ENCODE measurements at places on chromosomes 3 and 15.
A peak's percentile ranks its signal among the peaks of the same experiment; 100 is the strongest.

DNA sequence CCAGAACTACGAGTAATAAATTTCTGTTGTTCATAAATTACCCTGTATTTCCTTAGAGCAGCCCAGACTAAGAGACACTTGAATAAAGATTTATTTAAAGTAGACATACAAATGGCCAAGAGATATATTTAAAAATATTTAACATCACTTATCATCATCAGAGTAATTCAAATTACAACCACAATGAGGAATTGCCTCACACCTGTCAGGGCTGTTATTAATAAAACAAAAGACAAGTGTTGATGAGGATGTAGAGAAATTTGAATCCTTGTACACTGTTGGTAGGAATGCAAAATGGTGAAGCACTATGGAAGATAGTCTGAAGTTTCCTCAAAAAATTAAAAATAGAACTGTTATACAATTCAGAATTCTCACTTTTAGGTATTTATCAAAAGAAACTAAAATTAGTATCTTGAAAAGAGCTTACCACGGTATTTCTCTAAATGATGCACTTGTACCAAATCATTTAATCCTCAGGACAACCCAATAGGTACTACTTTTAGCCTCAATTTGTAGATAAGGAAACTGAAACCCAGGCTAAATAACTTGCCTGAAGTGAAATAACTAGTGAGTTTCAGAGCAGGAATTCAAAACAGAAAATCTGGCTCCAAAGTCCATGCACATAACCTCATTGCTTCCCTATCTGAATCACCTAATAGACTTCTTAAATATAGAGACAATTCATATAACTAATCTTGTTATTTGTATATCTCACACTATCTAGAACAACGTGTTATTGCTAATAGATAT is 69.4 kb downstream of the ZBTB20 start:
- DNase-seq, result no peak

GRCh38 chr3:125605756-125606155 is 10.5 kb upstream of the OSBPL11 start:
- no peak for DNase-seq

GRCh38 chr3:108966773-108967172 is 13.1 kb upstream of the GUCA1C start:
- DNase-seq, result no peak

- no peak for DNase-seq
Measured at GRCh38 chr3:43638594-43639447, 17.0 kb upstream of the ANO10 start.

DNA sequence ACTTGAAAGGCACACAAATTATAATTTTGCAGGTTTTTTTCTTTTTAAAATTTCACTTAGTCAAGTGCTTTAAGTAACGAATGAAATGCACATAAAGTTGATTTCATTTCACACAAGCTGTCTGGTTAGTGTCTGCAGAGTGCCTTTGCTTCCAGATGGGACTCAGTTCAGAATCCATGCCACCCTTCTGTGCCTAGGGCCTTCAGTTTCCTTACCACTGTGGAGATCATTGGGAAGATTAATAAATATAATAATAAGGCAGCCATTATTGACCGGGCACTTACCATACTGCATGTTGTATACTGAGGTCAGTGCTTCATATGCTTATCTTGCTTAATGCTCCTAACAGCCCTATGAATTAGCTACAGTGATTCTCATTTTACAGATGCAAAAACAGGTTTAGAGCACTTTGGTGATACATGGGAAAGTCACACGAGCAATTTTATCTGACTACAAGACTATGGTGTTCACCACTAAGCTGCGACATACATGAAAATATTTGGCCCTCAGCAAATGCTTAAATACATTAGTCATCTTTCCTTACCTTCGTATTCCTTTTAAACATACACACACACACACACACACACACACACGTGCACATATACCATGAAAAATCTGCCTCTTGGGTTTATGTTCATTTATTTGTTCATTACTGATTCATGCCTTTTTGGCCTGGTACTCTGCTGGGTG is 3.1 kb downstream of the NMNAT3 start:
- DNase-seq, result no peak

DNA sequence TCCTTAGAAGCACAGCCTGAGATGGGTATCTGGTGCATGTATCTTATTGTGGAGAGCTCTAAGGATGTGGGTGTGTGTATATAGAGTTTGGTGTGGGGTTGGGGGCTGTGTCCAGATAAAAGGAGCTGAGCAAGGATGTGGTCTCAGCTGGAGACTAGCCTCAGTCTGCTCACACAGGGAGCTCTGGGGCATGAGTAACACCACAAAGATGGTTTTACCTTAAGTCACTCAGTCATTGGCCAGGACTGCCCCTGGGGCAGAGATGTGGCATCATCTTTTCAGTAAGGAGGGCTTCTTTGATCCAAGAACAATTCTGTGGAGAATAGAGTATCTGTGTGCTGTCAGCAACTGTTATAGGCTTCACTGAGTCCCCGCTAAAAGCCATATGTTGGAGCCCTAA is 163.4 kb upstream of the NUDT16 start:
- DNase-seq, result no peak

DNA sequence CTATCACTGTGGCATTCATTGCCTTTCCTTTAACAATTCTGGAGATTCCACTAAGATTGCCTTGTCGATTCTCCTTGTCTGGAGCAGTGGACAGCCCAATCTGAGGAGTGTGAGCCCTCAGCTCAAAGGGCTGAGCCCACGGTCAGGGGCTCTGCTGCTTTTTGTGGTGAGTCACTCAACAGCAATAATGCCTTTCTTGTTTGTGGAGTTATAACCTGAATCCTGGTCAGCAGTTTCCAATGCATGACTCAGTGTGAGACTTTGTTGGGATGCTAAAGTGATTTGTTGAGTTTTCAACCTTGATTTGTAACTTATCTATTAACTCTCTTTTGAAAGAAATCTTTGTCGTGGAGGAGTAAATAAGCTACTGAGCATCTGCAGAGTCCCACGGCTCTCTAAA is 183.5 kb downstream of the TJP1 start:
- no peak for DNase-seq

DNA sequence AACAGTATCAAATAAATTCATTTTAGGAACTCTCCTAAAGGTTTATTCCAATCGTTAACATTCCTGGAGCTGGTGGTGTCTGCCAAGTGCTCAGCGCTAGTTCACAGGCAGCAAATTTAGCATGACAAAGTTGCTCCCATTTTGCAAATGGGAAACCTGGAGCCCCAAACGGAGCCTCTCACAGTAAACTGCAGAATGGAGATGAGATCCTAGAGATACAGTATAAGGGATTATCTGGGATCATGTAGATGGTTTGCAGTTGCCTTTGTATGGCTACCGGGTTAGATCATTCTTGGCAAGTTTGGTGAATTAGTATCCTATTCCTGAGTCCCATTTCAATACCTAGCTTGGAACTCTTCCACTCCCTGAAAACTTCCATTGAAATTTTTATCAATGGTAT is 173.7 kb downstream of the CDIN1 start:
- DNase-seq, result no peak

- no peak for DNase-seq
Measured at GRCh38 chr15:100249096-100249815, 92.5 kb downstream of the ADAMTS17 start.

DNA sequence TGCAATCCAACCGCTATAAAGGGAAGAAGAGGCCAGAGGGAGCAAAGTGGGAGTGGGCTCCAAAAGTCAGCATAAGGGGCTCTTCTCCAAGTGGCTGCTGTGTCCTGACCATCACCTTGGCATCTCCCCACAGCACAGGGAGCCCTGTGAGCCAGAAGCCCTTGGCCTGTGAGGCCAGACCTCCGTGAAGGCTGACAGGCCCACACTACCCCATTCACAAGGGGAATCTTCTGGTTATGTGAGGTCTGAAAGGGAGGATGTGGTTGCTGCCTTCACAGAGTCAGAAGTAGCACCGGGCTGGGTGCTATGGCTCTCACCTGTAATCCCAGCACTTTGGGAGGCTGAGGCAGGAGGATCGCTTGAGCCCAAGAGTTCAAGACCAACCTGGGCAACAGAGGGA is 2.6 kb upstream of the ULK3 start:
- DNase-seq, result no peak

DNA sequence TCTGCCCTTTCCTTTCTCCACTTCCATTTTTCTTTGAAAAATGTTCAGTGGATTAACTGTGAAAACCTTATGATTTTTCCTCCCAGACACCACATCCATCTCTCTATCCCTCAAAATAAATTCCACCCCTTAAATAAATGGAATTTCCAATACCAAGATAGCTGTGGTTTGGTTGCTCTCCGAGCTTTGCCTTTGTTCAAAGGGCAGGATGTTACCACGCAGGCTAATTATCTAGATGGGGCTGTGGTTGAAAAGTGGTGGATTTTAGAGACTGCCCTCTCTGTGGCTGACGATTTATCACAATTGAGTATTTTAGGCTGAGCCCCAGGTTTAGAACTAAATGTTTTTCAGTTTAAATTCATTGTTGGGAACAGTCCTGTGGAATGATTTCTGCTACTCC is 36.9 kb upstream of the CMSS1 start:
- no peak for DNase-seq

- no peak for DNase-seq
Measured at GRCh38 chr15:98807262-98807661, 158.9 kb downstream of the IGF1R start.

DNA sequence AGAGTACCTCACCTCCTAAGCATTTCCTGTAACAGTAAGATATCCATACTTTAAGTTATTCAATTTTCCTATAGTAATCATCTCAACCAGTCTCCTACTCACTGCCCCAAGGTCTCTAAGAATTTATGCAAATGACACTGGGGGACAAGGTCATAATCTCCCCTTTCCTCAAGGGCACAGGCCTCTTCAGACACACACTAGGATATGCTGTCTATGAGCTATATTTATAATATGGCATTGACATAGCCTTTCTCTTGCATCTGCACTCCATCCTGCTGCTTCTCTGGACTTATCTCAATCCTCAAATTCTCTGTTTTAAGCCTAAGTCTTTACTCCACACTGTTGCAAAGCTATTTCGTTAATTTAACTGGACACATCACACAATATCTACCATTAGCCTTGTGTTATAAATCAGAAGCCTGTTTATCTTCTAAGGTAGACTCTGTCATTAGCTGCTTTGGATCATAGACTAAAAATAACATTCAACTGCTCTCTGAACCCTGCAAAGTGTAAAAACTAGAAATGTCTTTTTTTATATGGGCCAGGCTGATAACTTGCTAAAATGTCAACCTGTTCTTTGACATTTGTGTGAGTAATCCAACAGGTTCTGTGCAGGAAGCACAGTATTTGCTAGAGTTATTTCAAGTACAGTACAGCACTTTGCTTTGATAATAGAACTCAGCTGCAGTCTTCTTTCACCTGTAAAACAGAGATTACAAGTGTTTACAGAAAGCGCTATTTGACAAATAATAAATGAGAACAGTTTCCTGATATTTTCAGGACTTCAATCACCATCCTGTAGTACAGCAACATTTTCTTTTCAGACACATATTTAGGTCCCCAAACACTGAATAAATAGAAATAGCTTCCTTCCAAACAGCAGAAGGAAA is 17.8 kb upstream of the SEC62 start:
- peak; percentile 20 for DNase-seq

GRCh38 chr3:111277226-111277625 is 205.6 kb downstream of the NECTIN3 start:
- DNase-seq, result no peak

DNA sequence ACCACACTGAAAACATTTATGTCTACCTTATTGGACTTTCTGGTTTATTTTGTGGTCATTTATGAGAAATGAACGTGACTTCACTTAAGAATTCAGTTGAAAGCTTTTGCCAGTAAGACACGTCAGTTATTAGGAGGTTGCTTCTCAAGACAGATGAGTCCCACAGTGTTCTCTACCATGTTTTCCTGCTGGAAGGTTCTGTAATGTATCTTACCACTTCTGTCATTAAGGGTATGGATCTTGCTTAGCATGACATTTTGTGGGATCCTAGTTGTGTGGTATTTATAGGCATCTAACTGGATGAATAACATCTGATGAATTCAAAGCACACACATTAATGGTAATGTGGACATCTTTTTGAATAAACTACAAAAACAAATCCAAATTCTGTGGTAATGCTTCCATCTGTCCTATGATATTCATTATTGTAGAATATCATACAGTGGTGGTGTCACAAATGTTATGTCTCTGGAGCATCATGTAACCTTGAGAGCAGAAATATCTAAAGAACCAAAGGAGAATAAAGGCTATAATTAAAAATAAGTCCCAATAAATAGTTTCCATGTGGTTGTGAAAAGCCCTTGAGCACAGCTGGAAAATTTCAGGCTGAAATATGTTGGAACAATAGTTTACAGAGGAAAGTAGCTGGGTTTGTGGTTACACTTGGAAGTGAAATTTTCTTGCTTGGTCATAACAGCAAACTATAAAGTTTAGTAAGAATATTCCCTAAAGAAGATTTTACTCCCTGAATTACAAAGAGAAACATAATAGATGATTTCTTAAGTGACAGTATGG is 61.5 kb downstream of the C3orf38 start:
- DNase-seq, result no peak

GRCh38 chr15:96497951-96498350 is 167.5 kb downstream of the NR2F2 start:
- DNase-seq, result no peak

DNA sequence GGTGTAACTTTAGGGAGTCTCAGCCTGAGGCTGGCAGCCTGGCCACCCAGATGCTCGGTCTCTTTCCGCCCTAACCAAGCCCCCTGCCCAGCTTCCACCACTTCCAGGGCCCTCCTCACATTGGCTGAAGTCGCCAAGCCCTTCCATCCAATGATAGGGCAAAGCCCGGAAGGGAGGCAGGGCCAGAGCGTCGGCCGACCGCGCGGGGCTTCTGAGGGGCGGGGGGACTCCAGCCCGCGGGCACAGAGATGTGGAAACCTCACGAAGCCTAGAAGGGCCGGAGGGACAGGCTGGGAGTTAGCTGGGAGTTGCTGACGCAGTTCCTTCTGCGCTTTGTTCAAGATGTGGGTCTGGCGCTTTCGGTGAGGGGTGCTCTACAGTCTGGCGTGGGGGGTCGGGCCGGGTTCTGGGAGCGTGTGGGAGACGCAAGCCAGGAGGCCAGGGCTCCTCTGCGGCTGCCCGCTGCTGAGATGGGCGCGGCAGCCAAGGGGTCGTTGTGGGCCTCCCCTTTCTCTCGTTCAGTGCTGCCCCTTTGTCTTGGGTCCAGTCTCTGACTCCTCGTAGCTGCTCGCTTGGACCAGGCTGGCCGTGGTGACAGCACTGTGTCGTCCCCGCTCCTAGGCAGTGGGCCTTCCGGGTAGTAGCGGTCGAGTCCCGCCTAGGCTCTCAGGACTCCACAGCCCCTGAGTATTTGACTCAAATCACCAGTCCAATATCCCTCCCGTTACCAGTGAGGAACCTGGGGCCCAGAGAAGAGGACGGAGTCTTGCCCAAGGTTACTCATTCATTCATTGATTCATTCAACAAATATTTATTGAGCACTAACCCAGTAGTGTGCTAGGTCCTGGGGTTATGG is at the start of gene ZNF660:
ZNF660 (plus strand) TSS at position 319 of the 856 bp plus-strand sequence. CDS start 9,230 bp downstream, outside the sequence.
- peak; percentile 74 for DNase-seq

Measured in NCI-H345 (cell line).